Smooth muscle cell of trachea (primary cell): ENCODE measurements at places on chromosomes 5 and 9. TPM values are rescaled to one million over a fixed set of nuclear protein-coding genes. Genes with fewer than 3 reads are reported as not detected.

Gene BASP1
- 112 and 163 TPM in 2 replicates for total RNA-seq

Gene SLC6A3
- total RNA-seq, result under 0.01 TPM in 1 of 2 replicates, not detected in the other

Gene PRDM9
- not detected in 2 replicates for total RNA-seq

Gene NUTM2F
- total RNA-seq, result not detected in 2 replicates

Gene LRRC70
- 0.50 and 1.3 TPM in 2 replicates for total RNA-seq

Gene PKN3
- 1.9 and 2.3 TPM in 2 replicates for total RNA-seq

Gene ADCY2
- 0.15 and 0.66 TPM in 2 replicates for total RNA-seq

Gene SUSD3
- total RNA-seq, result 0.73 and 1.3 TPM in 2 replicates

Gene PSD2
- 0.17 TPM in 1 of 2 replicates, not detected in the other for total RNA-seq

Gene NOL6
- total RNA-seq, result 20.7 and 28.3 TPM in 2 replicates

Gene SEC24A
- 25.5 and 30.3 TPM in 2 replicates for total RNA-seq

Gene BAG1
- 13.7 and 26.9 TPM in 2 replicates for total RNA-seq

Gene FBXW11
- total RNA-seq, result 75.0 and 88.2 TPM in 2 replicates

Gene PIP5K1B
- total RNA-seq, result not detected in 2 replicates

Gene PCDHGC5
- total RNA-seq, result 7.9 and 8.1 TPM in 2 replicates

Gene PLPP7
- 9.3 and 13.2 TPM in 2 replicates for total RNA-seq

Gene GRXCR2
- not detected in 2 replicates for total RNA-seq

Gene IFNA2
- total RNA-seq, result not detected in 2 replicates

Gene PCDHGA7
- 5.4 and 8.4 TPM in 2 replicates for total RNA-seq

Gene GRM6
- not detected in 2 replicates for total RNA-seq

Gene MEIKIN
- total RNA-seq, result not detected in 2 replicates
